CD4-positive, alpha-beta memory T cell (primary cell): ENCODE measurements at places on chromosomes 3 and 15.

DNA sequence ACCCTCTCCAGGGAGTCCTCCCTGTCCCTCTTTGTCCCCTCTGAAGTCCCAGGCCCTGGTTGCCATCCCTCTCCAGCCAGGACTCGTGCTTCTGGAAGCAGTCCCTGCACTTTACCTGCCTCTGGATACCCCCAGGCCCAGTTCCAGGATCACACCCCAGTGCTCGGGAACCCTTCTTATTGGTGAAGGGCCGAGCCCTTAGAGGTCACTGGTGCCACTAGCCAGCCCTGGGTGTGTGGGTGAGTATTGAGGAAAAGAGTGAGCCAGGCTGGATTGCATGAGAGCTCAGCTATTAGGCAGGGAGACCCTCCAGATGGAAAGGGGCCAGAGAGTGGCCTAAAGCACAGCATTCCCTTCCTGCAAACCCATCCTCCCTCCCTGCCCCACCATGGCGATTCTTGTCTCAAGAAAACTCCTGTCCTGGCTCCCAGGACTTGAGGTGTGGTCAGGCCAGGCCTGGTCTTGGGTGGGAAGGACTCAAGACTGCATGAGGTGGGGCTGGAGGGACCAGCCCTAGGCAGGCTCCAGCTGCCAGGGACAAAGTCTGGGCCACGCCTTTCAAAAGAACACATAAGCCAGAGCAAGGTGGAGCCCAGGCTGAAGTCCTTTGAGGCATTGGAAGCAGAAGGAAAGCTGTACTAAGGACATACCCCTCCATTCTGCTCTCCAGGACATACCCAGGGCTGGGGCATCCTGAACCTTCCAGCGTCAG, 4.8 kb upstream of the PHGR1 start:
- no peak for DNase-seq

DNA sequence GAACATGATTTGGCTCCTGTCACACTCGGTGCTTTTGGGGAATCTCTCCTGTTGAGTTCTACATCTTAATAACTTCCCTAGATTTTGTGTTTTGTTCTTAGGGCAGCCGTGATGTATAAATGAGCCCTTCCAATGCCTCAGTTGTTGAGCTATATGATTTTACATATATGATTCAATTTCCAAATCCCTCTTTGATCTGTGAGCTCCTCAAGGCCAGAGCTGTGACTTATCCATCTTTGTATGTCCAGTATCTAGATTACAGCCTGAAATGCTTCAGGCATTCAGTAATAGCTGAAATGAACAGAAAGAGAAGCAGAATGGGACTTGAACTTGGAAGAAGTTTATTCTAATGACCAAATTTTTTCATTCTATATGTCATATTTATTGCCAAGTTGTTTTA, 26.6 kb downstream of the CGGBP1 start:
- DNase-seq, result no peak

DNA sequence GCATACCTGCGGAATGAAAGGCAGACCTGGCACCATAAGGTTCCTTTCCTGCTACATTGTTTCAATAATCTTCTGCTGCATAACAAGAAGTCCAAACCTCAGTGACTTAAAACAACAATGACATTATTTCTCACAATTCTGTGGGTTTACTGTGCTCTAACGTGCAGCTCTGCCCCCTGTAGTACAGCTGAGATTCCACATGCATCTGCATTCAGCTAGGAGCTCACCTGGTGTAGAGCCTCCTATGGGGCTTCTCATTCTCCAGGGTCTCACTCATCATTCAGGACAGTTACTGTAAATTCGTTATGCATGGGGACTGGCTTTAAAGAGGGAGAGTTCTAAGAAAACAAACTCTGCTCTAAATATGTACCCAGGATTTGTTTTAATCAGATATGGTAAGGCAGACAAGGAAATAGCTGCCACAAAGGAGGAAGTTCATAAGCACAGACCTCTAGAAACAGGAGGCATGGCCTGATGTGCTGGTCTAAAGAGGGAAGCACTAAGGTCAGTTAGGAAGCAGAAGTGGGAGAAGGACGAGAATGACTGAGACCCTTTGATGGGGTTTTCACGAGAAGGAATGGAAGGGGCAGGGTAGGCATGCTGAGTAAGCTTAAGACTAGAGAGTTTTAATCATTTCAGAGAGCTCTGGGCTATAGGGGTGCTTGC, 347.0 kb downstream of the NEK10 start:
- DNase-seq, result no peak

- no peak for DNase-seq
These were observed 3.4 kb downstream of the DENND6A start for GRCh38 chr3:57689367-57690053.

DNA sequence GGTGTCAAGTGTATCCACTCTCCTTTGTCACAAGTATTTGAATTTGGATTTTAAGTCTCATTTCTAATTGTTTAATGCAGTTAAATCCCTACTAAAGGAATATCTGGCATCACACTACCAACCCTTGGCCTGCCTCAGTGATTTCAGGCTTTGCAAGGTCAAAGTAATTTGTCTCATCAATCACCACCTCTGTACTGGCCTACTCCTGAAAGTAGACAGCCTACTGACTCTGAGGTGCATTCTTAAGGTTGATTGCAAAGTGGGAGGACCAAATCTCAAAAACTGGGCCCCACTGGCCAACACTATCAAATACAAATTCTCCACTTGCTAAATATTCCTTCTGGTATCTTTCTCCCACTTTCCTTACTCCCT, 851 bp upstream of the TEX55 start:
- DNase-seq, result peak; percentile 2

DNA sequence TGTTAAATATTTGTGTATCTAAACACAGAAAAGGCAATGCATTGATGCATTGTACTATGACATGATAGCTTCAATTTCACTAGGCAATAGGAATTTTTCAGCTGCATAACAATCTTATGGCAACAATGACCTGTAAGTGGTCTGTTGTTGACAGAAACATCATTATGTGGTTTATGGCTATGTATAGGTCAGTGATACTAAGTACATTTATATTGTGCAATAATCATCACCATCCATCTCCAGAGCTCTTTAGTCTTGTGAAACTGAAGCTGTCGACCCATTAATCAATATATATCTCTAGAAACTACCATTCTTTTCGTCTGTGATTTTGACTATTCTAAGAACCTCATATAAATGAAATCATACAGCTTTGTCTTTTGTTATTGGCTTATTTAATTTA, 200.1 kb upstream of the ZNF717 start:
- DNase-seq, result no peak

DNA sequence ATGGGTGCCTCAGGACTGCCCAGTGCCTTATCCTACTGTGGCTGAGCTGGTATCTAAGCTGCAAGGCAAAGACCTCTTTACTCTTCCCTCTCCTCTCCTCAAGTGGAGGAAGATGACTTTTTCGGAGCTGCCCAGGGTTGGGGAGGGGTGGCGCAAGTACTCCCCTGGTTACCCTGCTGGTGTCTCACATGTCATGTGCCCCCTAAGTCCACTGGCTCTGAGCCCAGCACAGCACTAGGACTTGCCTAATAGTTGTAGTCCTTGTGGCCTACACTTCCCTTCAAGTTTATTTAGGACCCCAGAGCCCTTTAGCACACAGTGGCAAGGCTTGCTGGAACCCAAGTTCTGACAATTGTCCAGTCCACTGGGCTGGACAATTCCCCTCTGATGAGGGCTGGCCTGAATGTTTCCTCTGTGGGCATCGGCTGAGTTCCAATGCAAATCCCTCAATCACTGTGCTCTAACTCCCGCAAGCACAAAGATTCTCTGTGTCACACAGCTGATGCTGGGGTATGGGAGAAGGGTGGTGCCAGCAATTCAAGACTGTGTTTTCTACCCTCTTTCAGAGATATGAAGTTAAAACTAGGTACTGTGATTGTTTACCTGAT, 60.4 kb downstream of the UQCC5 start:
- DNase-seq, result no peak

GRCh38 chr3:15015456-15015855, 49.7 kb downstream of the MRPS25 start:
- no peak for DNase-seq

DNA sequence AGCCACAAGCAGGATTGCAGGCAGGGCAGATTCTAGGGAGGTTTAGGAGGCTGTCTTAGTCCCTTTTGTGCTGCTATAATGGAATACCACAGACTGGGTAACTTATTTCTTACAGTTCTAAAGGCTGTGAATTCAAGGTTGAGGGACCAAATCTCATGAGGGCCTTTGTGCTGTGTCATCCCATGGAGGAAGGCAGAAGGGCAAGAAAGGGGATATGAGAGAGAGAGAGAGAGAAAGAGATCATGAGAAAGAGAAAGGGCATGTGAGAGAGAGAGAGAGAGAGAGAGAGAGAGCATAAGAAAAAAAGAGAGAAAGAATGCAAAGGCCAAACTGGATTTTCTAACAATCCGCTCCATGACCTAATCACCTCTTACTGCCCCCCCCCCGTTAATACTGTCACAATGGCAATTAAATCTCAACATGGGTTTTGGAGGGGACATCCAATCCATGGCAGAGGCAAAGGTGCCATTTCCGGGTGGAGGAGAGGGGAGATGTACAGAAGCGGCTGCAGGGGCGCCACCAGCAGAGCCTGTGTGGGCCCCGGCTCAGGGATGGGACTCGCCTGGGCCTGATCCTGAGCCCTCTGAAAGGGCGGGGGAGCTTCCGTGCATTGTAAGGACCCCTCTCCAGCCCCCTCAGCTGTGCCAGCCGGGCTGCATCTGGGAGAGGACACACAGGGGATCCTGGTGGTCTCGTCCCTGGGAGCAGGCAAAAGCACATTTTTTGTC, 20.5 kb downstream of the MRPS11 start:
- DNase-seq, result no peak

GRCh38 chr15:83904107-83905040, 250.5 kb downstream of the ADAMTSL3 start:
- no peak for DNase-seq

DNA sequence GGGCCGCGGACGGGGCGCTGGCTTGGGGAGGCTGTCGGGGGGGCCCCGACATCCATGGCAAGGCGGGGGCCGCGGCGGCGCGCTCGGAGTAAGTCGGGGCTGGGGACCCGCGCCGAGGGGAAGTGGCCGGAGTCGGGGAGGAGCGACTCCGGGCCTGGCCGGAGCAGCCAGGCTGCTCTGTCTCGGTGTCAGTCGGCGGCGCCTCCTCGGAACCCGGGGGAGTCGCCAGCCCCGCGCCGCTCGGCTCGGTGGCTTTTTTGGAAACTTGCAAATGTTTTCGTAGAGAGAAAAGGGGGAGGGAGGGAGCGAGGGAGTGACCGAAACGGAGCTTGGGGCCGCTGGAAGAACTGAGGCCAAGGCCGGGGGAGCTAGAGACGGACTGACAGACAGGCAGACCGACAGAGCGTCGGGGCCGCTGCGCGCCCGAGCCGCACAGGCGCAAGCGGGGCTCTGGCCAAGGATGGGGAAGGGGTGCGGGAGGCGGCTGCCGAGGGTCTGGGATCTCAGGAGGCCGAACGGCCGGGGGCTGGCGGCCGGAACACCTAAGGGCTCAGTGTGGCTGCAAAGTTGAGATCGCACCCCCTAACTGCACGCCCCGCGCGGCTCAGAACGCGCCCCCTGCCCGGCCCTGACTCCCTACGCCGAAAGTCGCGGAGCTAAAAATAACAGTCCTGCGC, 5.0 kb downstream of the PTH1R start:
- no peak for DNase-seq

- DNase-seq, result no peak
These were observed 5.4 kb upstream of the CGNL1 start for GRCh38 chr15:57370929-57371328.
